Brain pericyte (primary cell): ENCODE measurements at places on chromosomes 5 and 9.

GRCh38 chr9:137785704-137786161 lies 91.8 kb upstream of the CACNA1B start:
- peak; percentile 27 for DNase-seq

DNA sequence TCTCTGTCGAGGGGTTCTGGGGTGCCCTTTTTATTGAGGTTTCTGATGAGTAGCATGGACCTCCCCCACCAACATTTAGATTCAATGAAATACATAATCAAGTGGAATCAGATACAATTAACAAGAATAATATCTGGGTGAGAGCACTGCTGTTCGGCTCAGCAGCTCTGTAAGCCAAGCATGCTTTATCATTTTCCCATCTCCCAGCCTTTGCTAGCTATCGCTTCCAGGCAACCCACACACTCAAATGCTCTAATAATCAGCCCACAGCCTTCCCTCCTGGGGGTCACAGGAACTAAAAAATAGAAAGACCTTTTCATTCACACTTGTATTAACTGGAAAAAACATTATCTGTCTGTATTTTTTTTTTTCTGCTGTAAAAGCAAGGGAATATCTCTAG lies 8.9 kb downstream of the PLPPR1 start:
- no peak for DNase-seq

- DNase-seq, result no peak
Observed at GRCh38 chr9:7910426-7911020, 110.9 kb upstream of the DMAC1 start.

- DNase-seq, result no peak
Observed at GRCh38 chr9:96512240-96512639, 62.3 kb downstream of the HABP4 start.

DNA sequence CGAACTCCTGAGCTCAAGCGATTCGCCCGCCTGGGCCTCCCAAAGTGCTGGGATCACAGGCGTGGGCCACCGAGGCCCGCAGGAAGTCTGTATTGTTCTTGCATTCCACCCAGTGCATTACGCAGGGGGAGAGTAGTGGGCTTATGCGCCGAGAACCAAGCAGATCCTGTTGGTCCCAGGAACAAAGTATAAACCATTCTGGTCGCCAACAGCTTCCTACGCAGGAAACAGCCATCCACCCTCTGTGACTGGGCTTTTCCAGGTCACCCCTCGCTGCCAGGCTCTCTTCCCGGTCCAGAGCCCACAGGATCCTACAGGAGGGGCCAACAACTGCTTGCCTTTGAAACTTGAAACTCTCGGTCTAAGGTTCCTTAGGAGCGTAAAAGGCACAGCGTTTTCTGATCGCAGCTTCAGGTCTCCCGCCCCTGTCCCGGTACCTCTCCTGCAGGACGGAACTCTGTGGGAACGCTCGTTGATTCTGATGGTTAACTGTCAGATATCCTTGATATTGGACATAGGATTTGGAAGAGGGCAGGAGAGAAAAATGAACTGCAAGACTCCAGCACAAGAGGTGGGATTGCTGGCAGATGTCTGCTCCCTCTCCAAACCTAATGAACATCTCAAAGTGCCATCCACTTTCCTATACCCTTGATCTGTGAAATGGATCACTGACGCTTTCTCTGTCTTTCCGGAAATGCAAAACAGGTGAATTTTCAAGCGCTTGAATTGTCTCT lies 4.2 kb upstream of the ANXA2R start:
- DNase-seq, result no peak

DNA sequence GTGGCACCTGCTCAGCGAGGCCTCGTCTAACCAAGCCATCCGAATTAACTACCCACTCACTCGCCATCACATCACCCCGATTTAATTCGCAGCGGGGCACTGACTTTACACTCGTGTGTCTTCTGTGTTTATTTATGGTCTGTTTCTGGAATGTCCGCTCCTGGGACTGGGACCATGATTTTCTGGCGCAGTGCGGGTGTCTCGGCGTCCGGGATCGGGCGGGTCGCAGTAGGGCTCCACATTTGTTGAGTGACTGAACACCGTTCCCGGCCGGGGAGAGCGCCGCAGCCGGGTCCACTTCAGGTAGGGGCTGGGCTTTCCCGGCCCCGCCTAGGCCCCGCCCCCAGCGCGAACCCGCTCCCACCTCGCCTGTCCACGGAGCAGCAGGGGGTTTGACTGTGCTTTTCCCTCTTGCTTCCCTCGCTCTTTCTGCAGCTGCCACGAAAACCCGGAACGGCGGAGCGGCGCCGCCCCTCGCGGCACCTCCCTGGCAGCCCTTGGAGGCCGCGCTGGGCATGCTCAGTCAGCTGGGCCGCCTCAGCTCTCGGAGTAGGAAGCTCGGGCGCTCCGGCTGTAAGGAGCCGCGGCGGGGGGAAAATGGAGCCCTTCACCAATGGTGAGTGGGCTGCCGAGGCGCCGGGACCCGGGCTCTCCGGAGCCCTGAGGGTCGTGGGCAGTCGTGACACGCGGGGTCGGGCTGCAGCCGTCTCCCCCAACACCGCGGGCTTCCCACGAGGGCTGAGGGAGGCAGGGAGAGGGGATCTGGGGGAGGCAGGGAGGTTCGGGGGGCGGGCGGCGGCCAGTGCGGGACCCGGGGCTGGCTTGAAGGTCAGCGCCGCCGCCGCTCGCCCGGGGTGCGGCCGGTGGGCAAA lies at the start of gene LNPEP:
Gene LNPEP (plus strand): TSS at position 522 of the 872 bp plus-strand sequence. CDS start 76 bp downstream, at position 598.
- DNase-seq, result peak; percentile 90

- no peak for DNase-seq
Observed at GRCh38 chr9:109735801-109736200, 44.2 kb upstream of the PALM2AKAP2 start.

GRCh38 chr5:65244031-65244430 lies 237.7 kb downstream of the ADAMTS6 start:
- no peak for DNase-seq

DNA sequence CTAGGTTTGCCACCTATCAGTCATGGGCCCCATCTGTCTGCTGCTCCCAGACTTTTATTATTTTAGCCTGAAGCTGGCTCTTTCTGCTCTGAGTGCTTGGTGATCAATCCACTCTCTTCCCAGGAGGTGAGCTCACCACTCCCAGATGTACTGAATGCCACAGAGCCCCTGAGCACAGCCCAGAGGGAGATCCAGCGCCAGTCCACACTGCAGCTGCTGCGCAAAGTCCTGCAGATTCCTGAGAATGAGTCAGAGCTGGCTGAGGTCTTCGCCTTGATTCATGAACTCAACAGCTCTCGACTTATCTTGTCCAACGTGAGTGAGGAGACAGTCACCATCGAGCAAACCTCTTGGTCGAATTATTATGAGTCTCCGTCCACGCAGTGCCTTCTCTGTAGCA lies 36.0 kb downstream of the HMGXB3 start:
- DNase-seq, result peak; percentile 91

- no peak for DNase-seq
Observed at GRCh38 chr5:151086905-151087360, 6.1 kb upstream of the TNIP1 start.

- no peak for DNase-seq
Observed at GRCh38 chr9:117315236-117315635, 99.6 kb downstream of the ASTN2 start.

GRCh38 chr9:111525056-111525977 lies at the start of gene ZNF483:
Gene ZNF483 (plus strand): TSS chr9:111525179. CDS start chr9:111527396, 2,217 bp downstream.
- DNase-seq, result peak; percentile 50

DNA sequence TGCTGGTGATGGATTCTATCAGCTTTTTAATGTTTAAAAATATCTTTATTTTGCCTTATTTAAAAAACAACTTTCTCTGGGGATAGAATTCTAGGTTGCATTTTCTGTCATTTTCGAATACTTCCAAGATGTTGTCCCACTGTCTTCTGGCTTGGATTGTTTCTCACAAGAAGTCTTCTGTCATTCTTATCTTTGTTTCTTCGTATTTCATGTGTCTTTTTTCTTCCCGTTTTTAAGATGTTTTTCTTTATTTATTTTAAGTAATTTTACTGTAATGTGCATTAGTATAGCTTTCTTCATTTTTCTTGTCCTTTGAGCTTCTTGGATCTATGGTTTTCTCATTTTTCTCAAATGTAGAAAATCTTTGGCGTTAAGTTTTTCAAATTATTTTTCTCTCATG lies 19.1 kb downstream of the STX17 start:
- no peak for DNase-seq

DNA sequence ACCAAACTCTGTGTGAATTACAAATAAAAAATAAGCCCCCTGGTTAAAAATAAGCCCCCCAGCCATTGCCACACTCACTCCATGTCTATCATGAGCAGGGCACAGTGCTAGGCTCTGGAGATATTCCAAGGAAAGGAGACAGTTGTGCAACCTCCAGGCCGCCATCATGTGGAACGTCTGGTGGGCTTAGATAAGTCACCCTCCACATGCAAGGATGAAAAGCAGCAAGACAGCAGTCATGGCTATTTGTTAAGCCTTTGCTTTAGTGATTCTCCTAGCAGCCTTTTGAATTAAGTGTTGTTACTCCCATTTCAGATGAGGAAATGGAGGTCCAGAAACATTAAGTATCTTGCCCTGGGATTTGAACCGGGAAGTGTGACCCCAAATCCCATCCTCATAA lies 94.8 kb downstream of the DCP2 start:
- no peak for DNase-seq

DNA sequence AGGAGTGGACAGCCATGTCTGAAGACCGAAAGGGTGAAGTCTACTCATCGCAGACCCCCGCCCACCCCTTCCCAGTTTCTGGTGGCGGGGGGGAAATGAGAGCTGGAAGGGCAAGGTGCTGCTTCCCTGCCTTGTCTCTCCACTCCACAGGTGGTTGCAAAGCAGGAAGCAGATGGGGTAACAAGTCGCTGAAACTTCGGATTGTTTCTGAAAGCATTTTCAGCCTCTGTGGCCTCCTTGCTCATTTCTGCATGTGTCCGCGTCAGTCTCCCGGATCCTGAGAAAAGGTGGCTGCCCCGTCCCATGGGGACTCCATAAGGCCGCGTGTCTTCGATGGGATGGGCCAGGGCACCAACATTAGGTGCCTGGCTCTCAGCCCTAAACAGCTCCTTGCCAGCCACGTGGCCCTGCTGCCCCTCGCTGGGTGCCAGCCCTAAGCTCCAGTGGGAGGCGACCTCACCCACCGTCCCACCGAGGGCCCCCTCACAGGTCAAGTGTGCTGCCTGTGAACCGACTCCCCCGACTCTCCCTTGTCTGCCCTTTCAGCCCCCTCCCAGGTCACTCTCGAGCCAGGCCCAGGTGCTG lies 971 bp downstream of the PHYKPL start:
- no peak for DNase-seq

DNA sequence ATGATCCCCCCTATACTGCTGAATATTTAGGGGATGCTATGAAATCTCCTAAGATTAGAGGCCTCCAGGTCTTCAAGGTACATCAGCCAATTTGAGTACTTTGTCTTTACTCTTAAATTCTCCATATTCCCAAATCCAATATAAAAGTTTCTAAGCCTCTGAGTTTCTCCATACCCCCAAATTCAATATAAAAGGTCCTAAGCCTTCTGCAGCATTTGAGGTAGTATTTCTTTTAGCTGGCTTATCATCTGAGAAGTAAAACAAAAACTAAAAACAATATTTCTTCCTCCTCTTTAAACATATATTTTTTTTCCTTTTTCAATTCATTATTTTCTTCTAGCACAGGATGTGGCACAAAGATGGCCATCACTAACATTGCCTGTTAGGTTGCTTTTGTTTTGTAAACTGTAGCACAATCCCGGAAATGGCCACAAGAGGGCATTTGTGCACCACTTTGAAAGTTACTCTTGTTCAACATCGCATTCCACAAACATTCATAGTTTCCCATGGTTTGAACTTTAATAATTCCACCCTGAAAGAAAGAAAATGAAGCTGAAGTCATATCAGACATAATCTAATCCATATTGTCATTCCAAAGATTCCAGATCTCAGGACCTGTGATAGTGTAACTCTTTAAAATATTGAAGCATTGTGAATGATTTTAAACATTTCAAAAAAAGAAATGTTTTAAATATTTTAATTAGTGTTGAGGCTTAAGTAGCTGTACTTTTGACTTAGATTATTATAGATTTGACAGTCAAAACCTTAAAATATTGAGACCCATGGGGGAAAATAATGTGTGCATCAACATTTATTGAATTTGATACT lies 21.0 kb upstream of the SCGB3A2 start:
- DNase-seq, result peak; percentile 7

GRCh38 chr9:36402536-36402935 lies 2.5 kb upstream of the RNF38 start:
- no peak for DNase-seq

DNA sequence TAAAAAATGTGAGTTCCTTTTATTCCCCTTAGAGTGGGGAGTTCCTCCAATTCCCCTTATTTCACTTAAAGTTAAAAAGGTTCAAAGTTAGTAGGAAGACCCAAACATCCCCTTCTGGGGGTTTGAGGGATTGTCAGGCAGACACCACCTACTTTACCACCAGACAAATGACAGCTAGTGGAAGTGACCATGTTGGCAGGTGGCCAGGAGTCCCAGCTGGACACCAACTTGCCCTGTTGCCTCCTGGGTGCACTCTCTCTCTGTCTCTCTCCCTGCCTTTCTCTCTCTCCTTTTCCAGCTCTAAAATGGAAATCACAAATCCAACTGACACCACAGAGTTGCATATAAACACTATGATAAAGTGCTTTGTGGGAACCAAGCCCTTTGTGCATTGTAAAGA lies 307.7 kb upstream of the TLE4 start:
- DNase-seq, result no peak

DNA sequence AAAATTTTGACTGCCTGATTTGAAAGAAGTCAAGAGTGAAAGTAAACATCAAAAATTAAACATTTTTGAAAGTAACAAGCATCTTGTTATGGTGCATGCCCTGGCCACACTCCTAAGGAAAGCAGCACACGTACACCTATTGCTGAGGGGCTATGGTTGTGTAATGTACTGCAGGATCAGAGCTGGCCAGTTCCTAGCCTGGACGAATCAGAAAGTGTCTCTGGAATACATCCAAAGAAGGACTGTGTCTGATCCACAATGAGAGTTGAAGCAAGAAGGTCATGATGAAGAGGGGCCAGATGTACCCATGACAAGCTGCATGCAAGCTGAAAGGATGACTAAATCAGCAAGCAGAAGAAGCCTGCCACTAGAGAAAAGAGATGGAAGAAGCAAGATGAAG lies 618.2 kb downstream of the TLE1 start:
- DNase-seq, result no peak

GRCh38 chr9:114256827-114257328 lies 66.0 kb upstream of the ORM1 start:
- DNase-seq, result no peak

GRCh38 chr5:79020861-79021561 lies 35.9 kb upstream of the ARSB start:
- peak; percentile 33 for DNase-seq

- DNase-seq, result no peak
Observed at GRCh38 chr5:174247301-174247700, 201.8 kb downstream of the NSG2 start.

GRCh38 chr9:99244344-99245260 lies 22.5 kb downstream of the SEC61B start:
- no peak for DNase-seq

DNA sequence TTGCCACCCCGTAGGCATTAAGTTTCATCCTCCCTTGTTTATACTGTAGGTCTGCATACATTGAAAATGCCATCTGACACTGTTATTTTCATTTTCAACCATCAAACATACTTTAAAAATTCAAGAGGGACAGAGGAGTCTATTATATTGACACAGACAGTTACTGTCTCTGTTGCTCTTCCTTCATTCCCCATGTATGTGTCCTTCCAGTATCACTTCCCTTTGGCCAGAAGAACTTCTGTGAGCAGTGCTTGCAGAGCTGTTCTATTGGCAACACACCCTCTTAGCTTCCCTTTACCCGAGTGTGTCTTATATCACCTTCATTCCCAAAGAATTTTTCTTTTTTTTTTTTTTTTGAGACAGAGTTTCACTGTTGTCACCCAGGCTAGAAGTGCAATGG lies 42.8 kb downstream of the RASGEF1C start:
- no peak for DNase-seq

- no peak for DNase-seq
Observed at GRCh38 chr5:32523625-32524024, 61.7 kb upstream of the SUB1 start.

GRCh38 chr9:129178568-129179382 lies 714 bp upstream of the IER5L start:
- no peak for DNase-seq
